ENCODE measurements at places on chromosomes 7 and 10.

GRCh38 chr7:107505997-107506673 is 36.3 kb downstream of the GPR22 start:
- DNase-seq = no peak

DNA sequence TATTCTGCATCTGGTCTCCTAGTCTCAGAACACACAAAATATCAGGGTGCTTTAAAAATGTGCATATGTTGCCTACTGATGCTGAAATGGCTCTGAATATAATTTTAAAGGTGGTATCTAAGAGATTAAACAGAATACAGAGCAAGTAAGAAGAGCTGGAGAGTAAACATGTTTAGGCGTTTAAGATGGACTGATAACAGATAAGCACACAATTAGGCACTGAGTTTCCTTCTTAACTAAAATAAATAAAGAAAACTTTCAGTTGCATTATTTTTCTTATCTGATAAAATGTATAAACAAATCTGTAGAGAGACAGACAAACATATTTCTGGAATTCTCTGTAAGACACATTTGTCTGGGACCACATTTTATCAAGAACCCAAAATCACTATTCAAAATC is 35.6 kb upstream of the DGKB start:
- no peak for DNase-seq

DNA sequence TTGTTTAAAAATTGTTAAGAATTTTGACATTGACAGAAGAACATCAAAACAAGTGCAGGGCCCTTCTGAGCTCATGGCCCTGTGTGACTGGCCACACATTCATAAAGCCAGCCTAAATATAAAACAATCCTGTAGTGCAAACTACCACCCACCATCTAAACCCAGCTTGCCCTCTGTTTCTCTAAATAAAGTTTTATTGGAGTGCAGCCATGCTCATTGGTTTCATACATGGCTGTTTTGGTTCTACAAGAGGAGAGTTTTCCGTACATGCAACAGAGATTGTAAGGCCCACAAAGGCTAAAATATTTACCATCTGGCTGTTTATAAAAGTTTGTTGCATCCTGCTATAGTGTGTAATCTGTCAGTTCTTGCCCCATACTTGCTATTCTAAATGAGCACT is 54.6 kb upstream of the TRIM24 start:
- no peak for DNase-seq

DNA sequence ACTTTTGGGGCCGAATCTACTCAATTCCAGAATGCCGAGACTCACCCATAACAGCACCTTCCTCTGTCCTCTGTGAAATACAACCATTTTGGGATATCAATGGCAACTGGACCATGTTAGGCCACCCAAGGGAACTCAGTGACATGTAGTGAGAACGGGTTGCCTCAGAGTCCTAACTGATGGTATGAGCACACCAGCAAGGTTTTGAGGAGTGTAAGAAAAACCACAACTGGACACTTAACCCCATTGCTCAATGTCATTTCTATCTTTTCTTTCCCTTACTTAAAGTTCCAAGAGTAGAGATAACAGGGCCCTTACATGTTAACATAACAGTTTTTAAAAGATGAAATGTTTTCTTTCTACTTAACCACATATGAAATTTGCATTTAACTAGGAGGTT is 67.1 kb downstream of the TNS3 start:
- DNase-seq = no peak

- no peak for DNase-seq
Observed at GRCh38 chr10:4683137-4683536, 142.9 kb upstream of the AKR1E2 start.

- no peak for DNase-seq
Observed at GRCh38 chr10:128437786-128438345, 311.6 kb upstream of the MKI67 start.

GRCh38 chr10:120606051-120606764 is 149.2 kb downstream of the PLPP4 start:
- DNase-seq = no peak

GRCh38 chr7:105773030-105773460 is 103.4 kb downstream of the ATXN7L1 start:
- DNase-seq = no peak

GRCh38 chr10:12250181-12250580 is 54.2 kb downstream of the CDC123 start:
- DNase-seq = no peak

- no peak for DNase-seq
Observed at GRCh38 chr10:48894911-48895802, 44.5 kb downstream of the LRRC18 start.

DNA sequence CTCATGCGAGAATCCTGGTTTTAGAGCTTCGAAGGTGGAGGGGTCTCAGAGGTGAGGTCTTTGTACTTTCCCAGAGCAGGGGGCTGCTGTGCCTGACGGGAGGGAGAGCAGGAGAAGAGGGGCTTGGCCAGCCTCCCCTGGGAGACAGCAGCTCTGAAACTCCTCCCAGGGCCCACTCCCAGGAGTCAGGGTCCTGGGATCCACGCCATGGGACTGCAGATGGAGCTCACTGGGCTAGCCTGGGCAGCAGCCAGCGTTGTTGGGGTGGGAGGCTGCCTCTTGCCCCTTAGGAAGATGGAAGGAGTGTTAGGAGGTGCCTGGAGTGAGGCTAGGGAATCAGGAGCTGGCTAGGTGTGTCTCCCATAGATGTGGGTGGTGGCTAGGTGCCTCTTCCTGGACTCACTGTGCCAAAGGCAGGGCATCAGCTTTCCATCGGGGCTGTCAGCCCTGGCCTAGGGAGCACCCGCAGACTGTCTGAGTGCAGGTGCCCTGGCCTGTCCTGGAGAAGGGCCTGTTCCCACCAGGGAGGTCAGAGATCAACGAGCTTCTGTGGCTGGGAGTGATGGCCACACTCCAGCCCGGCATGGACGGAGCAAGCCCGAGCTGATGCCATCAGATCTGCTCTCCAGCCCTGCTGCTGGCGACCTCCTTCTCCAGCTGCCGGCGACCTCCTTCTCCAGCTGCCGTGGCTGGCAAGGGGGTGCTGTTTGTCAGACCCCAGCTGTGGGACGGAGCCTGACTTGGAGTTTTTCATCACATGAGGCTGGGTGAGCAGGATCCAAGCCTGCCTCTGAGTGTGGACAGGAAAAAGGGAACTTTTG is 111.3 kb downstream of the PTPN20 start:
- no peak for DNase-seq

- peak; percentile 30 for DNase-seq
Observed at GRCh38 chr10:30434273-30435072, 489 bp downstream of the MAP3K8 start.

GRCh38 chr10:116669080-116669479 is 48.3 kb downstream of the PNLIPRP2 start:
- no peak for DNase-seq

- DNase-seq = no peak
Observed at GRCh38 chr10:1241973-1242935, 186.1 kb downstream of the WDR37 start.

- no peak for DNase-seq
Observed at GRCh38 chr7:47400741-47401206, 181.1 kb downstream of the TNS3 start.

DNA sequence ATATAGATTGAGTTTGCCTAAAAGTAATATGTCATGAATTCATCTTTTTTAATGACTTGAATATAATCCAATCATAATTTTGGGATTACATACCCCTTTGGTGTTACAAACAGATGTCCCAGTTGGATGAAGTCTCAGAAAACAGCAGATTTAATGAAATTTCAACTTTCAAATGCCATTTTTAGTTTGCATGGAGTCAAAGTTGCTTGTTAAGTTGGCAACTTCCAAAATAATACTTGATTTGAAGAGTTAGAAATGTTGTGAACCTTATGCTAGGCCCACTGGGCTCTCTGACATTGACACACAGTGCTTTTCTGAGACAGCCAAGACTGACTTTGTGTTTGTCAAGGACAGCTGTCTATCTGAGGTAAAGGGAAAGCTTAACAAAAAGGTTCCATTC is 248.1 kb downstream of the KIF20B start:
- no peak for DNase-seq

DNA sequence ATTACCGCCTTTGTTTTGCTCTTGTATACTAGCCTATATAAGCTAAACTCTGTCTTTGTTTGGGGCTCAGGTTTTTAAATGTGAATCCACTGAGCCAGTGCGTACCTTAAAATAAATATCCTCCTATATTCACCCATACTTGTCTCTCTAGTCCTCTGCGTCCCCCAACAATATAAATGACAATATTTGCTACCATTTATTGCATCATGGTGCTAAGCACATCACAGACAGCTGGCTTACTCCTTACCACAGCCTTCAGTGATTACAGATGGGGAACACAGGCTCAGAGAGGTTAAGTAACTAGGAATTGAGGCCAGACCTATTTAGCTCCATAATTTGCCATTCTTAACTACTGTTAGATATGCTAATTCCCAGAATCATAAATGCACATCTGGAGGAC is 3.4 kb upstream of the ADCK2 start:
- no peak for DNase-seq

DNA sequence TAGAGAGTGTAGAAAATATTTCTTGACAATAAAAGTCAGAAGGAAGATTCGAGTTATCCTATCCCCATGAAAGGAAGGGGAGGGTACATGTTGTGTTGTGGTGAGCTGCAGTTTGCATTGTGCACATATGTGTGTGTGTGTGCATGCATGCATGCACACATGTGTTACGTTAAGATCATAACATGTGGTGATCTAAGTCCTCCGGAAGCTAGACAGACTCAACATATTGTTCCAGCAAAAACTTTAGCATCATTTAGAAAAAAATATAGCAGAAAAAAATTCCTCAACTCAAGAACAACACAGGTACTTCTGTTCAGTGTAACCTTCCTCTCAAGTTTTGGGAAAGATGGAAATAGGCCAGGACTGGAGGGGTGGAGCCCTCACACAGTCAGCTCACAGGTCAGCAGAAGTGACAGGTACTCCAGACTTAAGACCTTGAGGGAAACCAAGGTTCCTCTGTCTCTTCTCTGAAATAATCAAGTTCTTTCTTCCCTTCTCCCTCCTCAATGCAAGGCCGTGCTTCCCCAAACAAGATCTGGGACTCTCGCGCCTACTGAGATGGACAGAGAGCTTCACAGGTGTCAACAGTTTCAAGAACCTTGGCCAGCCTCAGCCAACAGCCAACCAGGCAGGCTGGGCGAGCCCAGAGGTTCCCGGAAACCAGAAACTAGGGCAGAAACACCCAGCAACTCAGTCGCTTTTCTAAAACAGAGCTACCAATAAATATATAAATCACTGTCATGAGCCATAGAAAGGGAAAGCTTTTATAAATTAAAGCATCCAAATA is 205.2 kb downstream of the FAM107B start:
- DNase-seq = no peak

DNA sequence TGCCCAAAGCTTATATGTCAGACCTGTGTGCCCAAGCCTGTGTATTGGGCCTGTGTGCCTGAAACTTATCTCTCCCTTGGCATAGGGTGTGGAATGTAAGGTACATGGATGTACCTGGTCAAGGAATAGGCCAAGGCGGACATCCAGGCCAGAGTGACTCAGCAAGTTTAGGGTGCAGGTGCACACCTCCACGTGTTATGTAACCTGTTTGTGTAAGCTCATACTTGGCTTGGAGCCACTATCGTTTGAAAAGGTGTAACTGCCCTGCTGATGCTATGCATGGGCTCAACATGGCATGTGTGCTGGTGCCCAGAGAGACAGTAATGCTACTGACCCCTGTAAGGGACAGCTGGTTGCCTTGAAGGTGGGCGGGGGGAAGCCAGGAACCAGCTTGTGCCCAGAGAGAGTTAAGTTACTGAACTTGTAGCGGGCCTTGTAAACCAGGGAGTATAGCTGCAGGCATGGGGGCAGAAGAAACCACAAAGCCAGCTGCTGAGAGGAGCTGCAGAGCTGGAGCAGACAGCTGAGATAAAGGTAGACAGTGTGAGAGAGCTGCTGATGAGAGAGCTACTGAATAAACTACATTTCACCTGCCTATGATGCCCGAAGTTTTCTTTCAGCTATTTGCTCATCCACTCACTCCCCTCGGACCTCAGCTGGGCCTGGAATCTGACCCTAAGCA is 656.4 kb upstream of the ZWINT start:
- no peak for DNase-seq

DNA sequence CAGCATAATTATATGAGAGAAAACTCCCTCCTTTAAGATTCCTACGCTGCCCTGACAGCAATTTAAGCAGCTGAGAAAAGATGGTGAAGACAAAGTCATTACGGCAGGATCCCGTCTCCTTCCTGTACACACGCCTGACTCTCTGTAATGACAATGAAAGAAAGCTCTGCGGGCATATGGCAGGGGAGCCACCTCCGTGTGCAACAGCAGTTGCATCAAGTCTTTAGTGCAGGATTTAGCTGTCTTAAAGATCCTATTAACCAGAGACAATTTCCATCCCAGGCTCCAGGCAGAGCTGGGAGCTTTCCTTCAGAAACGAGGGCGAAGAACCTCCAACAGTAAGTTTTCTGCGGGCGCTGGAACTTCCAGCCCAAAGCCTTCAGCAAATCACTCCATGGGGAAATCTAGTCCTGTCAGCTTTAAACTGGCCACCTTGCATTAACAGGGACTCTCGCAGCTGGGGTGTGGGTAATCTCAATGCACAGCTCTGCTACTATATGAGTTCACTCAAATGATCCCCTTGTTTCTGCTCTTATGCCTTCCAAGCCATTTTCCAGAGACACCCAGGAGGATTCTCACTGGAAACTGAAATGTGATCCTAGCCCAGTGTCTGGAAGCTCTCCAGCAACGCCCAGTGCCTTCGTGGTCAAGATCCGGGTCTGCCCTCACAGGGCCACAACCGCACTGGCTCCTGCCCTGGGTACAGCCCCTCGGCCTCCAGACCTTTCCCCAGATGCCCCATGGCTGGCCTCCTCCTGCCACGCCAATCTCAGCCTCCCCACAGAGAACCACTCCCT is 74.9 kb downstream of the CTBP2 start:
- no peak for DNase-seq

DNA sequence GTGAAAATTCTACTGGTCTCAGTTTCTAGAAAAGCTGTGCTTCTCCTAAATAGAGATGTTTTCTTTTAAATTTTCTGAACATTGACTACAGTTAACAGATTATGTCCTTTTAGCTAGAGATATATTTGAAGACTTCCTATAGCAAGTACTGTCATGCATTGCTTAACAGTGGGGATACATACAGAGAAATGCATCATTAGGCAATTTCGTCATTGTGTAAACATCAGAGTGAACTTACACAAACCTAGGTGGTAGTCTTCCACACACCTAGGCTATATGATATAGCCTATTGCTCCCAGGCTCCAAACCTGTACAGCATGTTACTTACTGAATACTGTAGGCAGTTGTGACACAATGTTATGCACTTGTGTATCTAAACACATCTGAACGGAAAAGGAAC is 28.5 kb downstream of the PIK3CG start:
- DNase-seq = no peak

GRCh38 chr10:110643035-110643652 is 992 bp upstream of the RBM20 start:
- no peak for DNase-seq

DNA sequence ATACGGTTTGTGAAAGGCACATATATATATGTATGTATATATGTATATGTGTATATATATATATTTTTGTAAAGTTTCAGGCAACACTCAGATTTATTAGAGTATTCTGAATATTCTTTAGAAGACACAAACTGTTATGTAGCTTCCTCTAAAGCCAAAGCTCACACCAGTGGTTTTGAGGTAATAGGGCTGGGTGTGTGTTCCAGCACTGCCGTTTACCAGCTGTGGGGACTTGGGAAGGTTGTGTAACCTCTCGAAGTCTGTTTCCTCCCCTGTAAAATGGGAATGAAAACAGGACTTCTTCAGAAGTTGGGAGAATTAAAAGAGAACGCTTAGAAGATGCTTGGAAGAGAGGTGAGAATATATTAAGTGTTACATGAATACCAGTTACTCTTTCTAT is 94.8 kb downstream of the PRPF18 start:
- no peak for DNase-seq

GRCh38 chr10:72539137-72539536 is 86.7 kb downstream of the MICU1 start:
- DNase-seq = no peak

All from stimulated activated CD8-positive, alpha-beta memory T cell treated with anti-CD3 and anti-CD28 coated beads, Interleukin-12 subunit alpha, Interleukin-12 subunit beta, amount 100 ng/mL, for 1 hour (primary cell).